ENCODE measurements at places on chromosomes 4 and X. TPM values are rescaled to one million over a fixed set of nuclear protein-coding genes. Genes with fewer than 3 reads are reported as not detected.

COX18 gene
- 19.5 TPM for total RNA-seq

OPN1LW gene
- total RNA-seq = not detected

SERPINA7 gene
- 0.62 TPM for total RNA-seq

RIBC1 gene
- 0.72 TPM for total RNA-seq

SMIM43 gene
- 0.21 TPM for total RNA-seq

SPANXN5 gene
- total RNA-seq = not detected

ZNF595 gene
- total RNA-seq = 12.4 TPM

- DNase-seq = no peak
- no peaks in the 10 kb centered on the region for H3K27me3 ChIP-seq
- no peak overlapping the region for H3K4me3 ChIP-seq
- H3K36me3 ChIP-seq = no peaks in the 10 kb centered on the region
- no peak overlapping the region for H3K27ac ChIP-seq
Observed at GRCh38 chr4:154714339-154715040, 29.3 kb upstream of the LRAT start.

DNA sequence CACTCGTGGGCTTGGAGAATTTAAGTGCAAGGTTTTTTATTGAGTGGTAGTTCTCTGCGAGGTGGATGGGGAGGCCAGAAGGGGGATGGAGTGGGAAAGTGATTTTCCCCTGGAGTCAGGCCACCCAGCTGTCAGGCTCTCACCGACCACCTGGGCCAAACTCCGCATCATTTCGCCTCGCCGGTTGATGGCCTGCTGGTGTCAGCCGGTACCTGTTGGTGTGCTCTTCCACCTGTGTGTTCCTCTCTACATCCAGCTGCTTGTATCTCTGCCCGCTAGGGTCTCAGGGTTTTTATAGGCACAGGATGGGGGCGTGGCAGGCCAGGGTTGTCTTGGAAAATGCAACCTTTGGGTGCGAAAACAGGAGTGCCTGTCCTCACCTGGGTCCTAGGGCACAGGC, 200.9 kb downstream of the DACH2 start:
- DNase-seq = no peak
- H3K4me3 ChIP-seq = no peak overlapping the region
- H3K27me3 ChIP-seq = no peaks in the 10 kb centered on the region
- H3K4me1 ChIP-seq = no peaks in the 10 kb centered on the region
- no peak overlapping the region for H3K27ac ChIP-seq

- DNase-seq = no peak
- no peaks in the 10 kb centered on the region for H3K4me1 ChIP-seq
- no peaks in the 10 kb centered on the region for H3K27me3 ChIP-seq
- H3K36me3 ChIP-seq = no peaks in the 10 kb centered on the region
Observed at GRCh38 chr4:183008492-183008891, 90.6 kb upstream of the WWC2 start.

- DNase-seq = peak; percentile 77
- no peaks in the 10 kb centered on the region for H3K36me3 ChIP-seq
- H3K27me3 ChIP-seq = no peaks in the 10 kb centered on the region
- H3K27ac ChIP-seq = peak overlapping the region; percentile 28
Observed at GRCh38 chr4:152106113-152106763, 345.4 kb upstream of the GATB start.

DNA sequence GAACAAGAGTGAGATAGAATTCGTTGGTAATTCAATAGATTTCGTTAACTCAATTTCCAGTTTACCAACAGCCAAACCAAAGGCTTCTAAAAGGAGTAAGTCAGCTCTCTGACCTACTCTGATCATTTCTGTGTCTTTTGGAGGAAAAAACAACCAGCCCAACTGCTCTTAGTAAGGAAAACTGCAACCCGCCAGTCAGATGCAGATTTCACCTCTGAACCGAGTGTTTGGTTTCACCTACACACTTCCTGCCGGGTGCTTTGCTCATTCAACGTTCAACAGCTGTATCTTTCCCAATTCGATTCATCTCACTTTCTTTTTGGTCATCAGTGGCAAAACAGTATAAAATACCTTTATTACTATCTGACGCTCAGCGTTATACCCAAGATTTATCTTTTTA, 24.5 kb downstream of the TMSB4X start:
- DNase-seq = no peak
- H3K4me3 ChIP-seq = no peak overlapping the region
- H3K27me3 ChIP-seq = no peaks in the 10 kb centered on the region

DNA sequence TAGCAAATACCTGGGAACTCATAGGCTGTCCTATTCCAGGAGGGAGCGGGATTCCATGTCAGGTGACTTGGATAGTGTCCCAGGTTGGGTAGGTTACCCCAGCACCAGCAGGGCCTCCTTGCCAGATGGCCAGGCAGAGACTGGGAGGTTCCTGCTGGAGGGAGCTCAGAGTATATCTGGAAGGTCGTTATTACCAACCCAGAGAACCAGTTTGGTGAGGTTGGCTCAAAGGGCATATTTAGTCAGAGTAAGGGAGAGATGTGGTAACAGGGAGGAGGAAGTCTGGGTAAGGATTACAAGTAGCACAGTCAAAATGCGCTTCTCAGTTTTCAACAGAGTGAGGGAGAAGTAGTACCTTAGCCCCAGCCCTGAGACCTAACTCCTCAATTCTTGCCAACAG, 53.3 kb upstream of the LNX1 start:
- DNase-seq = peak; percentile 95
- no peaks in the 10 kb centered on the region for H3K4me1 ChIP-seq
- H3K36me3 ChIP-seq = no peaks in the 10 kb centered on the region
- peak overlapping the region; percentile 88 for H3K27ac ChIP-seq
- H3K27me3 ChIP-seq = no peaks in the 10 kb centered on the region

- H3K36me3 ChIP-seq = no peaks in the 10 kb centered on the region
- no peak overlapping the region for H3K27ac ChIP-seq
- H3K4me3 ChIP-seq = no peak overlapping the region
- H3K4me1 ChIP-seq = no peaks in the 10 kb centered on the region
- H3K27me3 ChIP-seq = no peaks in the 10 kb centered on the region
Observed at GRCh38 chr4:61320154-61320553, 120.0 kb downstream of the ADGRL3 start.

GRCh38 chrX:110308220-110308619, 9.7 kb downstream of the AMMECR1 start:
- H3K27ac ChIP-seq = no peak overlapping the region
- H3K36me3 ChIP-seq = no peaks in the 10 kb centered on the region
- no peak overlapping the region for H3K4me3 ChIP-seq
- no peaks in the 10 kb centered on the region for H3K27me3 ChIP-seq

- H3K36me3 ChIP-seq = no peaks in the 10 kb centered on the region
- no peaks in the 10 kb centered on the region for H3K27me3 ChIP-seq
- no peak overlapping the region for H3K4me3 ChIP-seq
- DNase-seq = no peak
- no peak overlapping the region for H3K27ac ChIP-seq
Observed at GRCh38 chrX:117838581-117839331, 277.9 kb downstream of the KLHL13 start.

DNA sequence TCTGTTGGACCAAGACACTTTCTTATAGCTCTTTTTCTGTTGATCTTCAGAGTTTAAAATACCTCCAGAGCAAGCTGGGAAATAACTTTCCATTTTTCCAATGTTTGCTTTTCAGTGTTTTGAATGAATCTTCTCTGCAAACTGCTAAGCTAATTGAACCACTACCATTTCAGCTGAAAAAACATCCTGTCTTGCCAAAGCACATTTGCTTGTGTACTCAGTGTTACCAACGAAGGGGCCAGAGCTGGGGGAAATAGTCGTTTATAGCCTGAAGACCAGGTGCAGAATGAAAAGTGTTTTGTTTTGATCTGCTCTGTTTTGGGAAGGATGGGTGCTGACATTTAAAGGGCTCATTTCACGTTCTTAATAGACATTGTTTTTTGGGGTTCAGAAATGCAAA, 88.4 kb upstream of the CLNK start:
- no peaks in the 10 kb centered on the region for H3K27me3 ChIP-seq
- no peak for DNase-seq
- H3K4me3 ChIP-seq = no peak overlapping the region
- H3K27ac ChIP-seq = no peak overlapping the region
- H3K36me3 ChIP-seq = no peaks in the 10 kb centered on the region
- H3K4me1 ChIP-seq = no peaks in the 10 kb centered on the region

DNA sequence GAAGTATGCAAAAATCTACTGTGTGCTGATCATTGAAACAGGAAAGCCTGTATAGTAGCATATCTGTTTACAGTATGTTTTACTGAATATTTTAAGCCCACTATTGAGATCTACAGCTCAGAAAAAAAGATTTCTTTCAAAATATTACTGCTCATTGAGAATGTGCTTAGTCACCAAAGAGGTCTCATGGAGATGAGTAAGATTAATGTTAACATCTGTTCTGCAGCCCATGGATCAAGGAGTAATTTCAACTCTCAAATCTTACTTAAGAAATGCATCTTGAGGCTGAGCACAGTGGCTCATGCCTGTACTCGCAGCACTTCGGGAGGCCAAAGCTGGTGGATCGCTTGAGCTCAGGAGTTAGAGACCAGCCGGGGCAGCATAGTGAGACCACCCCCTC, 3.3 kb downstream of the RNF4 start:
- H3K4me1 ChIP-seq = peaks cover 14% of the 10 kb centered on the region
- H3K27ac ChIP-seq = no peak overlapping the region
- H3K4me3 ChIP-seq = no peak overlapping the region

DNA sequence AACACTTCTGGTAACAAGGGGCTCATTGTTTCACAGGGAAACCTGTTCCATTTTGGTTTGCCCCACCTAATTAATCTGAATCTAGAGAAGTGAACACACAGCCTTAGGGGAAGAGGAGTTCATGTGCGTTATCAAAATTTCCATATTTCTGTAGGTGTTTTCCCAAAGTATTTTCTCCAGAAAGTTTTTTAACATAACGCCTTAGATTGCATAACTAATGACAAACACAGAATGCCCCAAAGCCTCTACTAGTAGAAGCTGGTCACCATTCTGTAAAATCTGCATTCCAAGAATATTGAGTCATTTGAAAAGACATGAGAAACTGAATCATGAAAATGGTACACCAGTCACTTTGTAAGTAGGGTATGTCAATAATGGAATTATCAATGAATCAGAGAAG, 41.1 kb downstream of the IL13RA2 start:
- H3K4me3 ChIP-seq = no peak overlapping the region
- no peaks in the 10 kb centered on the region for H3K27me3 ChIP-seq
- no peaks in the 10 kb centered on the region for H3K4me1 ChIP-seq

DNA sequence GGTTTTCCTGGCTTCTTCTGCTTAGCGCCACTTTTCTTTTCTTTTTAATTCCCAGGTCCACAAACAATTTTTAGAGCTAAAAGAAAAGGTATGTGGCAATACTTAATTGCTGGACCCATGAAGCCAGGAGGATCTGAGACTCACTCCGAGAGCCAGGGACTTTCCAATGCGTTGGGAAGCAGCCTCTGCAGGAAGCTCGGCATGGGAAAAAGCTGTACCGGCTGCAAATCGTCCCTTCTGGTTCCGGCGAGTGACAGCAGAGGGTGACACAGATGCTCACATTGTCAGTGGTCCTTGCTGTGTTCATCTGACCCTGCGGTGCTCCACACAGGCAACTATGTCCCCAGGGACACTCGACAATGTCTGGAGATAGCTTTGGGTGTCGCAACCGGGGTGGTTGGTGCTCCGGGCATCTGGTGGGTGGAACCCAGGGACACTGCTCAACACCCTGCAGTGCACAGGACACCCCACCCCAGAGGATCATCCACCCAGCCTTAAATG, 164.0 kb downstream of the PRKX start:
- H3K36me3 ChIP-seq = no peaks in the 10 kb centered on the region
- no peak overlapping the region for H3K4me3 ChIP-seq
- no peaks in the 10 kb centered on the region for H3K4me1 ChIP-seq
- H3K27ac ChIP-seq = no peak overlapping the region

DNA sequence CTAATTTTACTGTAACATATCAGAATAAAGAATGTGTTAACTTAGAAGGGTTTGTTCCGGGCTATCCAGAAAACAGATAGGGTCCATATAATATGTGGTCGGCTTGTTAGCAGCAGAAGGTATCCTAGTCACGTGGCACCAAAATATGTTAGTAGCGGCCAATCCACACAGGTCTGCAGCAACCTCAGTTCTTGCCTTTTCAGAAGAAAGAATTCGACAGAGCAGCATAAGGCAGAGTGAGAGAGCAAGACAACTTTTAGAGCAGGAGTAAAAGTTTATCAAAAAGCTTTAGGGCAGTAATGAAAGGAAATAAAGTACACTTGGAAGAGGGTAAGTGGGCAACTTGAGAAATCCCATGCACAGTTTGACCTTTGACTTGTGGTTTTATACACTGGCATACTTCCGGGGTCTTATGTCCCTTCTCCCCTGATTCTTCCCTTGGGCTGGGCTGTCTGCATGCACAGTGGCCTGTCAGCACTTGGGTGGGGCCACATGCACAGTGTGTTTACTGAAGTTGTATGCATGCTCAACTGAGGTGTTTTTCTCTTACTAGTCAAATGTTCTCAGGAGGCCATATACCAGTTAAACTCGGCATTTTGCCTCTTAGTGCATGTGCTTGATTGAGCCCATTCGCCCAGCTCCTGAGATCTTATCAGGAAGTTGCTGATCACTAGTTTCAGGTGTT, 37.0 kb upstream of the ABCG2 start:
- peaks cover 5% of the 10 kb centered on the region for H3K4me1 ChIP-seq
- H3K27me3 ChIP-seq = no peaks in the 10 kb centered on the region
- H3K27ac ChIP-seq = peak overlapping the region; percentile 58
- DNase-seq = peak; percentile 72

GRCh38 chr4:102230194-102230593, 115.1 kb downstream of the SLC39A8 start:
- H3K27me3 ChIP-seq = no peaks in the 10 kb centered on the region
- H3K4me3 ChIP-seq = no peak overlapping the region
- H3K4me1 ChIP-seq = no peaks in the 10 kb centered on the region
- DNase-seq = no peak

GRCh38 chr4:85979276-85979675, 380.6 kb downstream of the MAPK10 start:
- H3K27ac ChIP-seq = no peak overlapping the region
- DNase-seq = no peak
- H3K4me3 ChIP-seq = no peak overlapping the region

DNA sequence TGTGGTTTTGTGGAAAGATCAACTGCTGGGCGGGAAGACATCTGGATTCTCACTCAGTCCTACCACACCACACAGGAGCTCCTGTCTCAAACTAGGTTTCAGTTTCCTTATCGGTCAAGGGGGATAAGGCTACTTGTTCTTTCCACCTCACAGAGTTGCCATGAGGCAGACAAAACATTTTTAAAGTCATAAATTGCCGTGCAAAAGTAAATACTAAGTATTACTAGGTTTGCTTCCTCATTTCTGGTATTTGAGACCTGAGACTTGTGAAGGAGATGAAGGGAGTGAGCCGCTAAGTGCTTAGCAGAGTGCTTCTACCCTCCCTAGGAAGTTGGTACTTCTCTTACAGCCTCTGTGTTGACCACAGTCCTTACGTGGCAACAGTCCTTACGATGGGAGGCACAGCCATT, 1.5 kb downstream of the LAP3 start:
- no peaks in the 10 kb centered on the region for H3K36me3 ChIP-seq
- peak overlapping the region; percentile 89 for H3K27ac ChIP-seq
- no peaks in the 10 kb centered on the region for H3K4me1 ChIP-seq
- peak overlapping the region; percentile 64 for H3K4me3 ChIP-seq

DNA sequence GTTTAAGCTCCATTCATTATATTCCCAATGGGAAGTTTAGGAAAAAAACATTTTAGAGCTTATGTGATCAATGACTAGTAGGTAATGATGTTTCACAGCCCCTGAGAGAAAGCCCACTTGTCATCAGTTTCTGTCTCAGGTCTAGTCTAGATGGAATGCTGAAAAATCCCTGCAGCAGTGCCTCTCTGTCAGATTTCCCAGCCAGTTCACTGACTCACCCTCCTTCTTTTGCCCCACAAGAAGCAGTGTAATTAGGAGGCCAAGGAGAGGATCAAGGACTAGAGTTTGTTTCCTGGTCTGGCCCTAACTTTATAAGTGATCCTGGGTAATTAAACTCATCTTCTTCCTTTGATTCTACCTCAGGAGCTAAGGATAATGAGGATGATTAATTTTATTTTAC, 118.7 kb upstream of the ANXA3 start:
- H3K27me3 ChIP-seq = no peaks in the 10 kb centered on the region
- no peak overlapping the region for H3K4me3 ChIP-seq
- H3K36me3 ChIP-seq = no peaks in the 10 kb centered on the region
- no peak overlapping the region for H3K27ac ChIP-seq
- no peaks in the 10 kb centered on the region for H3K4me1 ChIP-seq

Measured in colonic mucosa (tissue), 4 donors.